ENCODE measurements at places on chromosomes 3 and 15.

DNA sequence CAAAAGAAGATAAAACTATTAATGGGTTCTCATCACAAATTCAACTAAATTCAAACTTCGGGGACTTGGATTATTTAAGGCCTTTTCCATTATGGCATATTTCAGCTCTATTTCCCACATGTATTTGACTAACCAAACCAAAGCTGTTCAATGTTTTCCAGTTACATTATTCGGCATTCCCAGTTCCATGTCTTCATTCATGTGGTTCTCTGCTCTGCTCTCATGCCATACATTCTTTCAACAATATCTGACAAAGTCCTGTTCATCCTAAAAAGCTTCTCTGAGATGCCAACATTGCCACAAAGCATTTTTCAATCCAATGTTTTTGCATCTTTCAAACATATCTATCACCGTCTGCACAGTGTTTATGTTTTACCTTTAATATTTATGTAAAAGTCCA lies 141.4 kb downstream of the GREM1 start:
- DNase-seq: no peak
- H3K4me1 ChIP-seq: peaks cover 43% of the 10 kb centered on the region
- 0 out of 2 replicates have a peak, but pooled peaks cover 8% of the 10 kb centered on the region for H3K36me3 ChIP-seq
- H3K4me3 ChIP-seq: no peak overlapping the region
- no peak overlapping the region for H3K27ac ChIP-seq

DNA sequence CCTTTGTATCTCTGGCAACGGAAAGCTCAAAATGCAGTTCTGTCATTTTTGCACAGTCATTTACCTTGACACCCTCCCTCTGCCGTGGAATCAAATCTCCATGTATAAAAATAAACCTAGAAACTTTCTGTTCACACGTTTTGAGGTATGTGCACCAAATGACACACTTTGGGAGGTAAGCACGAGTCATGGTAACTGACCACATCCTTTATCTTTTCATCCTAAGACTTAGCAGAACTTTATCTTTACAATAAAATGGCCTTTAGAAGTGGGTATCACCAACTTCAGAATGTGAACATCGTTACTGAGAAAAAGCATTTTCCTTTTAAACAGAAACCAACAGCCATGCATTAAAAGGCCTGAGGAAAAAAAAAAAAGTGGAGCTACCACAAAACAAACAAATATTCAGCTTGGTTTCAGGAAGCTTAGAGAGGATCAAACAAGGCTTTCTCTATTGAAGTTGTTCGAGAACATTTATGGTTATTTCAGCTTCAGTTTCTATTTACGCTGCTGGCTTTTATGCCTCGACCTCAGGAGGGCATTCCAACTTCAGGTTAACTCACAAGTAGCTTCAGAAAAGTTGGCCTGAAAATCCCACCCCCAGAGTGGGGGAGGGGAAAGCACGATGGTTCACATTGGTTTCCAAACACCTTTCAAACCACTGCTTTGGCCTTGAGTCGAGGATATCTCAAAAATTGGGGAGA lies 171.1 kb upstream of the ICE2 start:
- peak; percentile 36 for DNase-seq
- H3K27ac ChIP-seq: no peak overlapping the region
- H3K4me3 ChIP-seq: no peak overlapping the region
- H3K27me3 ChIP-seq: no peaks in the 10 kb centered on the region
- peaks cover 60% of the 10 kb centered on the region for H3K4me1 ChIP-seq

GRCh38 chr3:21649519-21649918 lies 101.5 kb downstream of the ZNF385D start:
- H3K27ac ChIP-seq: no peak overlapping the region
- H3K4me3 ChIP-seq: no peak overlapping the region

- peak overlapping the region; percentile 43 for H3K27ac ChIP-seq
- H3K36me3 ChIP-seq: no peaks in the 10 kb centered on the region
- no peaks in the 10 kb centered on the region for H3K27me3 ChIP-seq
- no peak overlapping the region for H3K4me3 ChIP-seq
Observed at GRCh38 chr3:123817413-123817812, 66.7 kb downstream of the MYLK start.

DNA sequence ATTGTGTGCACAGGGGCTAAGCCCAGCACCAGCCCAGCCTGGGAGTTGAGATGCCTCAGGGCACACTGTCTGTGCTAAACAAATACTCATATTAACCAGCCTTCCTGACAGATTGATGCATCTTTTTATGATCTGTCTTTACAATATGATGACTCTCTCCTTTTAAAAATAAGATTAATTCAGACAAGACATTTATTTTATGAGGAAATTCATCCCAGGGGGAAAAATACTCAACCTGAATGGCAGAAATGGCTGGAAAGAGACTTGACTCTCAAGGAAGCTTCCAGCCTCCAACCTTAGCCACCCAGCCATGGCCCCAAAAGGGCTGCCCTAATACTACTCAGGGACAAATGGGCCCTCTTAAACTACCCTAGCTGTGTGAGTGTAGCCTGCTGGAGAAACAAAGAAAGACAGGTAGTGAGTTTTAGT lies 46.9 kb downstream of the NOX5 start:
- H3K27ac ChIP-seq: no peak overlapping the region
- H3K27me3 ChIP-seq: no peaks in the 10 kb centered on the region
- peaks cover 7% of the 10 kb centered on the region for H3K4me1 ChIP-seq
- no peak overlapping the region for H3K4me3 ChIP-seq

GRCh38 chr3:143951351-143951971 lies 20.2 kb upstream of the DIPK2A start:
- peak; percentile 63 for DNase-seq
- no peaks in the 10 kb centered on the region for H3K4me1 ChIP-seq
- no peaks in the 10 kb centered on the region for H3K27me3 ChIP-seq
- no peak overlapping the region for H3K4me3 ChIP-seq

GRCh38 chr3:14614862-14615261 lies 36.7 kb upstream of the CCDC174 start:
- H3K27me3 ChIP-seq: peaks cover 26% of the 10 kb centered on the region
- no peak overlapping the region for H3K4me3 ChIP-seq
- H3K4me1 ChIP-seq: no peaks in the 10 kb centered on the region
- no peaks in the 10 kb centered on the region for H3K36me3 ChIP-seq
- no peak for DNase-seq

GRCh38 chr15:98230975-98231374 lies 270.5 kb downstream of the ARRDC4 start:
- DNase-seq: no peak
- no peaks in the 10 kb centered on the region for H3K4me1 ChIP-seq
- H3K27ac ChIP-seq: no peak overlapping the region
- H3K4me3 ChIP-seq: no peak overlapping the region
- no peaks in the 10 kb centered on the region for H3K36me3 ChIP-seq

DNA sequence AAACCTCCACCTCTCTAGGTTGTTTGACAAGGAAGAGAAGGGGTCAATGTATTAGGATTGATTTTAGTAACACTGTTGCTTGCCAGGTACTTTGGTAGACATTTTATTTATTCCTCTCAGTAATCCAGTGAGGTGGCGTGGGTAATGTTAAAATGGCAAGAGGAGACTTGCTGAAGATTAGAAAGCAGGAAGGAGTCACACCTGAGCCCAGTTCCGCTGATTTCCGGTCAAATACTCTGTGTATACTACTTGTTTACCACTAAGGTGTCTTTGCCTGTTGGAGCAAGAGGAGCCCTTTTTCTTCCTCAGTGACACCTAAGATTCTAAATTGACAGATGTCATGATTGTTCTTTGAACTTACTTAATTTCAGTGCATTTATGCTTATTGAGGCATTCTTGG lies 1.7 kb downstream of the OXNAD1 start:
- no peaks in the 10 kb centered on the region for H3K4me1 ChIP-seq
- H3K36me3 ChIP-seq: no peaks in the 10 kb centered on the region
- no peak for DNase-seq
- H3K27ac ChIP-seq: no peak overlapping the region
- no peak overlapping the region for H3K4me3 ChIP-seq

- no peaks in the 10 kb centered on the region for H3K27me3 ChIP-seq
- H3K4me1 ChIP-seq: no peaks in the 10 kb centered on the region
- no peak overlapping the region for H3K4me3 ChIP-seq
- no peak overlapping the region for H3K27ac ChIP-seq
- peaks cover 43% of the 10 kb centered on the region for H3K36me3 ChIP-seq
Observed at GRCh38 chr15:41734079-41734478, 40.2 kb upstream of the MAPKBP1 start.

DNA sequence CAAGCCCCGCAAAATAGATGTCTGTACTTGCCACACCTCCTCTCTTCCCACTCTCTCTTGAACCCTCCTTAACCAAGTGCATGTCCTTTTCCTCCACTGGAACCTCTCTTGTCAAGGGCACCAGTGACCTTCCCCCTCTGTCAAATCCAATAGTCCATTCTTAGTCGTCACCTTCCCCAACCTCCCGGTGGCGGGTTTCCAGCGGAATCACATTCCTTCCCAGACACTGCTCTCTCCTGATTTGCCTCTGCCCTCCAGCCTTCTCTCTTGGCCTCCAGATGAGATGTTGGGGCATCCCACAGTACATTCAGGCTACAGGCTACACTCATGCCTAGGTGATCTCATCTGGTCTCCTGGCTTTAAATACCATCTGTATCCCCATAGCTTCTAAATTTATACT lies 31.1 kb downstream of the SCN5A start:
- no peak for DNase-seq
- H3K4me1 ChIP-seq: no peaks in the 10 kb centered on the region
- peaks cover 3% of the 10 kb centered on the region for H3K36me3 ChIP-seq
- H3K4me3 ChIP-seq: no peak overlapping the region
- no peaks in the 10 kb centered on the region for H3K27me3 ChIP-seq

- no peaks in the 10 kb centered on the region for H3K4me1 ChIP-seq
- no peaks in the 10 kb centered on the region for H3K36me3 ChIP-seq
- no peaks in the 10 kb centered on the region for H3K27me3 ChIP-seq
- DNase-seq: peak; percentile 12
Observed at GRCh38 chr3:61530355-61530754, 31.0 kb upstream of the PTPRG start.

DNA sequence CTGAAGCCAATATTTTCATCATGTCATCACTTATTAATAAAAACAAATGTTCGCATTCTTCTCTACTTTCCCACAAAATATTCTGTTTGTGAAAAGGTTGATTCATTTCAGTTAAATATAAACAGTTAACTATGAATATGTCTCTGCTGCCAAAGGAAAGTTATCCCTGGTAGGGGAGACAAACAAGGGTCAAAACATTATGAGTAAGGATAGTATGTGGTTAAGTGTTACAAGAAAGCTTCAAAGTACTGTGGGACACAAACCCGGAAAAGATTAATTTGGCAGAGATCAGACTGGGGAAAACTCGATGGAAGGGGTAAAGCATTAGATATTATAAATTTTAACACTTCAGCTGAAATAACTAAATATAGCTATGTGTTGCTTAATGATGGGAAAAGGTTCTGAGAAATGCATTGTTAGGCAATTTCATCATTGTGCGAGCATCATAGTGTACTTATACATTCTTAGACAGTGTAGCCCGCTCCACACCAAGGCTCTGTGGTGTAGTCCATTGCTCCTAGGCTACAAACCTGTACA lies 436.5 kb upstream of the TBL1XR1 start:
- no peaks in the 10 kb centered on the region for H3K4me1 ChIP-seq
- H3K27ac ChIP-seq: no peak overlapping the region
- no peaks in the 10 kb centered on the region for H3K27me3 ChIP-seq
- no peak overlapping the region for H3K4me3 ChIP-seq
- no peak for DNase-seq

GRCh38 chr15:89835176-89835564 lies 20.5 kb upstream of the ANPEP start:
- no peak overlapping the region for H3K4me3 ChIP-seq
- H3K27ac ChIP-seq: no peak overlapping the region
- H3K27me3 ChIP-seq: no peaks in the 10 kb centered on the region
- peaks cover 26% of the 10 kb centered on the region for H3K36me3 ChIP-seq
- no peaks in the 10 kb centered on the region for H3K4me1 ChIP-seq
- no peak for DNase-seq

GRCh38 chr15:40367371-40367685 lies 9.3 kb downstream of the DISP2 start:
- H3K4me3 ChIP-seq: no peak overlapping the region
- H3K27ac ChIP-seq: no peak overlapping the region
- H3K36me3 ChIP-seq: no peaks in the 10 kb centered on the region
- no peak for DNase-seq
- H3K27me3 ChIP-seq: no peaks in the 10 kb centered on the region
- peaks cover 8% of the 10 kb centered on the region for H3K4me1 ChIP-seq

DNA sequence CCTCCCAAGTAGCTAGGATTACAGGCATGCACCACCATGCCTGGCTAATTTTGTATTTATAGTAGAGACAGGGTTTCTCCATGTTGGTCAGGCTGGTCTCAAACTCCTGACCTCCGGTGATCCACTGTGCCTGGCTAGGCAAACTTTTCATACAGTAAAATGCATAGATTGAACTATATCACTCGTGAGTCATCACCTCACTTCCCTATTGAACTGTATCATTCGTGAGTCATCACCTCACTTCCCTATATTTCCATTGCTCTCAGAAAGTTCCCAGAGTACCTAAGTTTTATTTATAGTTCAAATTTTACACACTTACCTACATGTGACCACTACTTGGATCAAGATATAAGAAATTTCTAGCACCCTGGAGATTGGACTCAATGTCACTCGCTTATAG lies 73.6 kb upstream of the ACAD9 start:
- no peak for DNase-seq
- H3K27me3 ChIP-seq: no peaks in the 10 kb centered on the region
- H3K27ac ChIP-seq: no peak overlapping the region
- no peaks in the 10 kb centered on the region for H3K4me1 ChIP-seq
- no peak overlapping the region for H3K4me3 ChIP-seq
- peaks cover 41% of the 10 kb centered on the region for H3K36me3 ChIP-seq

DNA sequence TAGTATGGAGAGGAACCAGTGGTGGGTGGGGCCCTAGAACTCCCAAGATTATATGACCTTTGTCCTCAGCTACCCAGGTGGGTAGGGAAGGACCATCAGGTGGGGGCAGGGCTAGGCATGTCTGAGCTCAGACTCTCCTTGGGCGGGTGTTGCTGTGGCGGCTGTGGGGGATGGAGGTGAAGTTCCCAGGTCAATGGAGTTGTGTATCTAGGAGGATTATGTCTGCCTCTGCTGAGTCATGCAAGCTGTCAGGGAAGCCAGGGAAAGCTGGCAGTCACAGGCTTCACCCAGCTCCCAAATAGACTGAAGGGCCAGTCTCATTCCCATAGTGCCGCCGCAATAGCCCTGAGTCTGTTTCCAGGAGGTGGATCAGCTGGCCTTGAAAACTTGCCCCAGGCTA lies 139.7 kb upstream of the CFAP20DC start:
- H3K4me3 ChIP-seq: no peak overlapping the region
- H3K4me1 ChIP-seq: no peaks in the 10 kb centered on the region
- no peaks in the 10 kb centered on the region for H3K36me3 ChIP-seq
- DNase-seq: no peak
- no peaks in the 10 kb centered on the region for H3K27me3 ChIP-seq

- no peaks in the 10 kb centered on the region for H3K4me1 ChIP-seq
- no peak overlapping the region for H3K4me3 ChIP-seq
- H3K27me3 ChIP-seq: no peaks in the 10 kb centered on the region
- no peaks in the 10 kb centered on the region for H3K36me3 ChIP-seq
- DNase-seq: no peak
- no peak overlapping the region for H3K27ac ChIP-seq
Observed at GRCh38 chr3:173938159-173938558, 540.6 kb downstream of the NLGN1 start.

All from SJCRH30 (cell line).